Dorsolateral prefrontal cortex (tissue), 122 donors: ENCODE measurements at places on chromosomes 2 and 18.

GRCh38 chr18:49858309-49859020, 45.1 kb upstream of the ACAA2 start:
- DNase-seq: peak; percentile 66

DNA sequence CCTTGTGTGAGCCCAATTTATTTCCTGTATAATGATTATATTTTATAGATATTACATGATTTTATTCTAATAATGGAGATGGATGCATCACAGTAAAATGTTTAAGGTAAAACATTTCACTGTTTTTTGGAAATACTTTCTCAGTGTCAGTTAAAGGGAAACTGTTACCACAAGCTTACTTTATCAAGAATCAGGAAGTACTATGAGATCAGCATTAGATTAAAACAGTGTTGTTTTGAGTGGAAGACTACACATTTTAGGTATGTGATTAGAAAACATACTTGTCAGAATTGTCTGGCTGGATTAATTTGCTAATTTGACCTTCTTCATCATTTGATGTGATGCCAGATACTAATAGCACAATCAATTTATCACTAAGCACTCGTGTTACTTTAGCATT, at the start of gene HRH4:
Gene HRH4 (plus strand): TSS at position 250 of the 400 bp plus-strand sequence. CDS start 92 bp downstream, at position 342.
- DNase-seq: no peak

DNA sequence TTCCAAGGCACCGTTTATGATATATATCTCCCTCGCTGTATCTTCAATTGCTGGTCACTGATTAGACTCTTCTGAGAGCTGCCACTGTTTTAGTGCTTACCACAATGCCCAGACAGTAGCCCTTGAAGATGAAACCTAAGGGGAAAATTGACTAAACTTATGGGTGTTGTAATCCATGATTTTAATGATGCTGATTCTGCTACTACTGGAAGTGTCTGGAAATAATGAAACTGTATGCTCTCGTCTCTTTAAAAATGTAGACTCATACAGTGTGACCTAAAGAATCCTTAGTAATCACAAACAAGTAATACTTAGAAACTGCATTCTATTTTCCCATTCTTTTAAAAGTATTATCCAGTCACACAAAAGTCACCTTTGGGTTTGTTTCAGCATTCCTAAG, 5.5 kb upstream of the SLC8A1 start:
- DNase-seq: no peak

- no peak for DNase-seq
Observed at GRCh38 chr2:204027091-204027490, 90.5 kb downstream of the ICOS start.

DNA sequence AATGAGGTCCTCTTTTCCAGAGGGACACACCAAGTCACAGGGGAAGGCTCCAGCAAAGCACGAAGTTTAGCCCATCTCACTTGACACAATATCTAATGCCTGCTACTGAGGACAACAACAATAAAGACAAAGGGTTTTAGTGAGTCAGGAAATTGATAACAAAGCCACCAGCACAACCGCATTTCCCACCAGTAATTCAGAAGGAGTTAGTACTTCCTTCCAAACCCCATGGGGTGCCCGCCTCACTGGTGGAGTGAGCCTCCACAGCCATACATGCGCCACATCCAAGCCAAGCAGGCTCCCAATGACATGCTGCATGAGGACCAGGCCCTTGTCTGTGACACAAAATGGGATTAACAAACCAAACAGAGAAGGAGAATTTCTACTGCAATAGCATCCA, 40.1 kb downstream of the MRPL35 start:
- DNase-seq: no peak

GRCh38 chr2:49210191-49210590, 55.9 kb upstream of the FSHR start:
- no peak for DNase-seq

DNA sequence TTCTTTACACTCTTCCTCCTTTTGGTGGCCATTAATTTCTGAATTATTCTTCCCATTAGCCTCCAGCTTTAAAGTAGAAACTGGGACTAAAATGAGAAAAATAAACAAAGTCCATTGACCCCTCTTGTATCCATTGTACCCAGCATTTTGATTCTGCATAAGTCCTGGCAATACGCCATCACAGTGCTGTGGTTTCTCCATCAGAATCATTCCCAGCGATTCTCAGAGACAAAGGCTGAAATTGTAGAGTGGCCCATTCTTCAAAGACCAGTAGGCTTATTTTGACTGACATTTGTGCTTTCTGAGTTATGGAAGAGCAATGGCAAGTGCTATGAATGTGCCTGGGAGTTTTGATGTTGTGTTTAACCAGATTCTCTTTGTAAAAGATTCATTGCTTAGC, 199.3 kb upstream of the GALNT5 start:
- DNase-seq: no peak

- DNase-seq: peak; percentile 75
Observed at GRCh38 chr2:178413472-178414265, 37.3 kb downstream of the PRKRA start.

DNA sequence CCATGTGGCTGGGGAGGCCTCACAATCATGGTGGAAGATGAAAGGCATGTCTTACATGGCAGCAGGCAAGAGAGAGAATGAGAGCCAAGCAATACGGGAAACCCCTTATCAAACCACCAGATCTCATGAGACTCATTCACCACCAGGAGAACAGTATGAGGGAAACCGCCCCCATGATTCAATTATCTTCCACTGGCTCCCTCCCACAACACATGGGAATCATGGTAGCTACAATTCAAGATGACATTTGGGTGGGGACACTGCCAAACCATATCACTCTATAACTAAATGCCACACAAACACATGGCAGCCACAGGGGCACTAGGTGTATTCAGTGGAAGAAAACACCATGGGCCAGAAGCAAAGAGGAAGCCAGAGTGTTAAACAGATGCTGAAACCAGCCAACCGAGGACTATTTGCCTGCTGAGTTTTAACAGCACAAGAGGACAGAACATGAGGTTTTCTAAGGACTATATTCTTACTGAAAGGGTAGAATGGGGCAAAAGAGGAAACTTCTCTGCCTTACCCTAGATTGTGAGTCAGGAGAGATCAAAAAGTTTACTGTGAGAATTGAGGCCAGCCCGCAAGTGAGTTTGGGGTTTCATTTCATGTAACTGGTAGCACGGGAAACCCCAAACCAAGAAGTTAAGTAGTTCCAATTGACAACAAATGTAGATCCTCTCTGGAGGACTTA, 49.2 kb downstream of the SIGLEC15 start:
- DNase-seq: no peak

GRCh38 chr2:7419814-7420311, 502.7 kb downstream of the RNF144A start:
- DNase-seq: no peak

GRCh38 chr2:164793529-164793928, 48.1 kb downstream of the COBLL1 start:
- DNase-seq: no peak

DNA sequence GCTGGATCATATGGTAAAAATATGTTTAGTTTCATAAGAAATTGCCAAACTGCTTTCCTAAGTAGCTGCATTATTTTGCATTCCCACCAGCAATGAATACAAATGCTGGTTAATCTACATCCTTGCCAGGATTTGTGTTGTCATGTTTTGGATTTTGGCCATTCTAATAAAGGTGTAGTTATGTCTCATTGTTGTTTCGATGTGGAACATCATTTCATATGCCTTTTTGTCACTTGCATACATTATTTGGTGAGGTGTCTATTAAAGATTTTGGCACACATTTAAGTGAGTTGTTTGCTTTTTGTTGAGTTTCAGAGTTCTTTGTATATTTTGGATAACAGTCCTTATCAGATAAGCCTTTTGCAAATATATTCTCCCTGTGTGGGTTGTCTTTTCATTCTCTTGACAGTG, 299.2 kb upstream of the TFPI start:
- no peak for DNase-seq

DNA sequence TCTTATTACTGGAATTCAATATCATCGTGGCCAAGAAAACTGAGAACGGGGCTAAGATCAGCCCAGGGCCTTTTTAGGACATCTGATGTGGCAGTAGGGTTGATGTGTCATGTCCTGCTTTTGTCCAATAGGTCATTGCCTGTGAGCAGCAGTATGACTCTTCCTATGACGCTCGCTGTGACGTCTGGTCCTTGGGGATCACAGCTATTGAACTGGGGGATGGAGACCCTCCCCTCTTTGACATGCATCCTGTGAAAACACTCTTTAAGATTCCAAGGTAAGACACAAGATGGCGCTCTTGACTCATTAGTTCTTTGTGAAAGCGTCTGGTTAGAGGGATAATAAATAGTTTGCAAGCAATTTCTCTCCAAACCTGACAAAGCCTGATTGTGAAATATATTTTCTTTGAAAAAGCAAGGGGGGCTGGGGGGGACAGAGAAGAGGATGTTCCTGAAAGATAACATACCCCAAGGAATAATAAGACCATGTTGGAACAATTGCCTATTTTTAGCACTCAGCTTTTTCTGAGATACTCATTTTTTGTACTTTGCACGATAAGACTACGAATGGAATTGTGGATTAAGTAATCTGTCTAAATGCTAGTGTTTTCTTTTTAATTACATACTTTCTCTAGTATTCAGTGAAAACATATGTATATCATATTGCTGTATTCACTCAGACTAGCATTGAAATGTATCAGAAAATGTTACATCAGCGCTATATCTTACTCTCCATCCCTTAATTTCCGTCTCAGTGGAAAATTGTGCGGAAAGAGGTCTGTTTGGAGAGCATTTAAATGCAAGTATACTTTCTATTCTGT, 58.1 kb downstream of the MYO3B start:
- DNase-seq: no peak

- DNase-seq: no peak
Observed at GRCh38 chr18:36467614-36468013, 170.1 kb downstream of the FHOD3 start.

- no peak for DNase-seq
Observed at GRCh38 chr18:681985-682384, 24.5 kb downstream of the TYMS start.

DNA sequence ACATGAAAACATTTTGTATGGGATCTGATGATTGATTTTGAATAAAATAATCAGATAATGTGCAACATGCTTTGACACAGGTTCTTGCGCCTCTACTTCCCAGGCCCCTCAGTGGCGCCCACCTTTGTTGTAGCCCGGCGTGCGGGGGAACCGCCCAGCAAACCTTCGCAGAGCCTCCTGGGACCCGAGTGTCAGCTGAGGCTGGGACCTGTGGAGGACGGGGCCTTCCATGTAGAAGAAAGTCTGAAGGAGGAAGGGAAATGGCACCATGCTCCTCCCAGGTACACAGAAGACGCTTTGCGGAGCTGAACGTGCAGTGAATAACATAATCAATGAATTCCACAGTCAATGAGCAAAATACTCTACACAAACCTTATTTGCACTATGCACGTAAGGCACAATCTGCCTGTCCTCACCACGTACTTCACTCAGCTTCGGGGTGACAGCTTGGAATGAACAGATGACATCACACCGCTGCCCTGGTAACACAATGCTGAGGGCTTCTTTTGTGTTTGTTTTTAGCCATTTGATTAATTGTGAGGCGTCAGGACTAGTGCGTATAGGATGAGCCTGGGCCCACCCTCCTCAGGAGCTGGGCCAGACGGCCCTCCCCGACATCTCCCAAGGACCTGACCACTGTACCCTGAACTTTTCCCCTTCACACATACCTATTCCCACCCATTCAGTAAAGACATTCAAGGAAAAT, 78.1 kb downstream of the TWIST2 start:
- DNase-seq: no peak

DNA sequence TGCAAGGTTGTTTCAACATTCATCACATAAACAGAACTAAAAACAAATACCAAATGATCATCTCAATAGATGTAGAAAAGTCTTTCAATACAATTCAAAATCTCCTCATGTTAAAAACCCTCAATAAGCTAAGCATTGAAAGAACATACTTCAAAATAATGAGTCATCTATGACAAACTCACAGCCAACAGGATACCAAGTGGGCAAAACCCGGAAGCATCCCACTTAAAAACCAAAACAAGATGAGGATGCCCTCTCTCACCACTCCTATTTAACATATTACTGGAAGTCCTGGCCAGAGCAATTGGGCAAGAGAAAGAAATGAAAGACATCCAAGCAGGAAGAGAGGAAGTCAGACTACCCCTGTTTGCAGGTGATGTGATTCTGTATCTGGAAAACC, 992.2 kb upstream of the PIK3C3 start:
- no peak for DNase-seq

- no peak for DNase-seq
Observed at GRCh38 chr2:108607706-108608301, 73.5 kb downstream of the LIMS1 start.

GRCh38 chr18:77234504-77235365, 14.9 kb upstream of the GALR1 start:
- DNase-seq: no peak

GRCh38 chr2:209640358-209640757, 131.3 kb upstream of the UNC80 start:
- no peak for DNase-seq

DNA sequence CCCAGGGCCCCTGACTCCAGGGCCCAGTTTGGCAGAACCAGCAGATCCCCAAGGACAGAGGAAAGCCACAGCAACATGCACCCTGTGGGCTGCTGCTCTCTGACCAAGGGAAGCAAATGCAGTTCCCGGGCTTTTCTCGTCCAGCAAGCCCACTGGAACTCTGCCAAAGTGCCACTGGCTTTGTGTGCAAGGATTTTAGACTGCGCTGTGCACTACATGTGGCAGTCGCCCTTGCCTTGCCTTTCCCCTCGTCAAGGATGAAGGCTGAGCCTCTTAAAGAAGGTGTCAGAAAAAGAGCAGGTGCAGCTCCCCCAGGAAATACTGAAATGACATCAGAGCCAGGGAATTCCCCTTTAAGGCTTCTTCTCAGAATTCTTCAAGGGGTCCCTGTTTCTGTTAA, 199.2 kb downstream of the TFCP2L1 start:
- DNase-seq: no peak

GRCh38 chr2:150517951-150518680, 30.6 kb upstream of the RND3 start:
- no peak for DNase-seq

- no peak for DNase-seq
Observed at GRCh38 chr2:53131416-53131815, 636.2 kb upstream of the CHAC2 start.

DNA sequence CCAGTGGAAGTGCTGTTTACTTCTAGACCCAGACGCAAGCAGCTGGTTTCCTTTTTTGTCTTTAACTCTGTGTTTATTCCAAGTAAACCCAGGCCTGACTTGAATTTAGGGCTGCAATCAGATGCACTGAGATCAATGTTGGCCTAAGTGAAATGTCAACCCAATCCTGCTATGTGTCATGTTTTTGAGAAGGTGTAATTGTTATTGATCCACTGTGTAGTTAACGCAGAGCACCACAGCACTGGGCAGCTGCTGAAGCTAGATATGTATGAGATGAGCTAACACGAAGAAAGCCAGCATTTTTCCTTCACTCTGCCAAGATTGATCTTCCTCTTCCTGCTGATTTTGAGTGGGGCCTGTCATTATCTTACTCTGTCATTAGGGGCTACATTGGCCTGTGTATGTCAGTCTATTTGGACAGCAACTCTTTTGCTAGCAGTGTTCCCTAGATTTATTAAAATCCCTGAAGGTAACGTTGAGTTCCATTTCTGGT, 18.9 kb upstream of the DLX1 start:
- no peak for DNase-seq
